Activated CD4-positive, alpha-beta T cell treated with anti-CD3 and anti-CD28 coated beads, Interleukin-2, amount 10 ng/mL, durations not matched to agents 7 days and 5 days (primary cell): ENCODE measurements at places on chromosomes 6 and 20.

GRCh38 chr6:7917729-7918128, 7.1 kb upstream of the TXNDC5 start:
- no peak for DNase-seq

- DNase-seq, result peak; percentile 39
Observed at GRCh38 chr6:149234051-149234962, 83.2 kb upstream of the TAB2 start.

- no peak for DNase-seq
Observed at GRCh38 chr6:140670021-140670420, 1295.6 kb upstream of the CITED2 start.

- no peak for DNase-seq
Observed at GRCh38 chr6:129135451-129135850, 252.5 kb downstream of the LAMA2 start.

GRCh38 chr20:61885759-61886715, 179.6 kb downstream of the TAF4 start:
- no peak for DNase-seq

DNA sequence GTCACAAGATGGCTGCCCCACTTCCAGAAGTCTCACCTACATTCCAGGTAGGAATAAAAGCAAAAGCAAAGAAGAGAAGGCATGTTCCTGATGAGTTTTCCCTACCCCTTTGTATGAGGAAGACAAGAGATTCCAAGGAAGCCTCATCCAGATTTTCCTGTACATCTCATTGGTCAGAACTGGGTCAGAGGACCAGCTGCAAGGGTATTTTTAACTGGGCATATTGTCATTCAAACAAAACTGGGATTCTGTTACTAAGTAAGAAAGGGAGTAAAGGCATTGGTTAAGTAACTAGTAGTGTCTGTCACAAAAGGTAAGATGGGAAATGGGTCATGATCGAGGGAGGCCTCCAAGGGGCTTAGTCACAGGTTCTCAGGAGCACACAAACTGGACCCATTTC, 28.2 kb upstream of the RIMS4 start:
- no peak for DNase-seq

DNA sequence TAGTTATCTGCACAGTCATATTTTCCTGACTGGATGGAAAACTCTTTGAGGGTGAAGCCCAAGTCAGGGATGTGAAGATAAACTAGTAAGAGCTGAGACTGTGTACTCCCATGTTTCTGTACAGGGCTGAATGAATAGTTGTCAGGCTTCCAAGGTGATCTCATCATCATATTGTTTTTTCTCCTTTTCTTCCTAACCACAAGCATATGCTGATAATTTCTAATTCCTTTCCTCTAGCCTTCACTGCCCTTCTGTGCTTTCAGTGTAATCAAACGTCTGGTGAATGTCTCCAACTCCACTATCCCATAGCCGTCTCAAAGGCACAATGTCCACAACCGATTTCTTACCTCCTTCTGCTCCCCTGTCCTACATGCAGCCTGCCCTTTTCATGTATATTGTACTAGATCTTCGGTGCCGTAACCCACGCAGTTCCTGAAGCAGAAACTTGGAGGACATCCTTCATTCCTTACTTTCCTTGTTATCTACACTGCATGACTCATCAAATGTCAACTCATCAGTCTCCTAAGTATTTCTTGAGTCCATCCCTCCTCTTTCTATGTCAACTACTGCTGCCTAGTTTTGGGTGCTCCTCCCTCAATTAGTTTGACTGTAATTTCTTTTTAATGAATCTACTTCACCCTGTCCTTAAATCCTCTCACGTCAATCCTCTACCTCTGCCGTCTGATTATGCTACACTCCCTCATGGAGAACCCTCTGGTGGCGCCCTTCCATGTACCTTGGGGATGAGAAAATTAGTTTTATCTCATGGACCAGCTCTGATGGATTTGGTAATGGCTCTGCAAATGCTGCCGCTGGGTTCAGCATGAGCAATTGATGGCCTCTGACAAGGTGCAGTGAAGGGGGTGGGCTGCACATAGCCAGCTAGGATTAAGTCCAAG, 21.9 kb downstream of the NCOA7 start:
- DNase-seq, result no peak

GRCh38 chr20:18224968-18225568, 63.3 kb upstream of the ZNF133 start:
- DNase-seq, result no peak

DNA sequence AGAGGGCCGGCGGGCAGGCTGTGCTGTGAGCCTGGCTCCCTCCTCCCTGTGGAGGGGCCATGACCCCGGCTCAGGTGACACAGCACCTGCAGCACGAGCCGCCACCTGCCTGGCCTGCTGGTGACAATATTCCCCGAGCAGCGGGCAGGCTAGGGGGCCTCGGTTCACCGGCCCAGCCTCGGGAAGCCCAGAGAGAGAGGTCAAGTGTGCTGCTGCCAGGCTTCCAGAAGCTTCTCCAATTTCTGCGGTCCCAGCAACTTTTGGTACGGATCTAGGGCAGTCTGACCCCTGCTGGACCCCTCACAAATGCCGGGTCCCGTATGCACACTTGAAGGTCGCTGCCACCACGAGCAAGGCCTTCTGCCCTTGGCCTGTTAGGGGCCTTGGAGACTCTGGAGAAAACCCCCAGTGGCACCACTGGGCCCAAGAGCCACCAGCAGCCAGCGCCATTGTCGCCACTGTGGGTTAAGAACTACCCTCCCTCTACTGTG, 38.6 kb upstream of the NOL4L start:
- no peak for DNase-seq

GRCh38 chr6:158003910-158004700, 22.4 kb downstream of the SYNJ2 start:
- DNase-seq, result no peak

- DNase-seq, result no peak
Observed at GRCh38 chr6:43759136-43759906, 10.7 kb upstream of the VEGFA start.

DNA sequence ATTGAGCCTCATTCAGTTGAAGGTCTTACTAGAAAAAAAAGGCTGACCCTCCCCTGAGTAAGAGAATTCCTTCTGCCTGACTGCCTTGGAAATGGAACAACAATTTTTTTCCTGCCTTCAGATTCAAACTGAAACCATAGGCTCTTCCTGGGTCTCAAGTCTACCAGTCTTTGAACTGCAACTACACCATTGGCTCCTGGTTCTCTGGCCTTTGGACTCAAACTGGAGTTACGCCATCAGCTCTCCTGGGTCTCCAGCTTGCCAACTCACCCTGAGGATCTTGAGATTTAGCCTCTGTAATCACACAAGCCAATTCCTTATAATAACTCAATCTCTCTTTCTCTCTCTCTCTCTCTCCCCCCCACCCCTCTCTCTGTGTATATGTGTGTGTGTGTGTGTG, 36.0 kb upstream of the SNX9 start:
- no peak for DNase-seq

- DNase-seq, result no peak
Observed at GRCh38 chr6:37202788-37203491, 33.0 kb downstream of the PIM1 start.

DNA sequence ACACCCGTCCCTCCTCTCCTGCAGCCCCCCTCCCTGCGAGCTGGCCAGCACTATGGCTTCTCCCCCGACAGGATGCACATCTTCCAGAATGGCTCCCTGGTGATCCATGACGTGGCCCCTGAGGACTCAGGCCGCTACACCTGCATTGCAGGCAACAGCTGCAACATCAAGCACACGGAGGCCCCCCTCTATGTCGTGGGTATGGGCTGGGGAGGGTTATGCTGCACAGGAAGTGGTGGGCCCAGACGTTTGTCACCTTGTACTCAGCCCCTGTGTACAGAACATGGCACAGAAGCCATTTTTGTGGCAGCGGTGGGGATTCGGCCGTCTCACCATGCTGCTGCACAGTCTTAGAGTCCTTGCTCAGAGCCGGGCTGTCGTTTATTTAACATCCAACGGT, 29.0 kb upstream of the SRF start:
- DNase-seq, result no peak

GRCh38 chr6:144248476-144249301, 36.4 kb upstream of the UTRN start:
- no peak for DNase-seq

GRCh38 chr6:166825553-166826145, 130.7 kb downstream of the RNASET2 start:
- DNase-seq, result no peak

- no peak for DNase-seq
Observed at GRCh38 chr6:3426091-3426926, 30.5 kb downstream of the SLC22A23 start.

DNA sequence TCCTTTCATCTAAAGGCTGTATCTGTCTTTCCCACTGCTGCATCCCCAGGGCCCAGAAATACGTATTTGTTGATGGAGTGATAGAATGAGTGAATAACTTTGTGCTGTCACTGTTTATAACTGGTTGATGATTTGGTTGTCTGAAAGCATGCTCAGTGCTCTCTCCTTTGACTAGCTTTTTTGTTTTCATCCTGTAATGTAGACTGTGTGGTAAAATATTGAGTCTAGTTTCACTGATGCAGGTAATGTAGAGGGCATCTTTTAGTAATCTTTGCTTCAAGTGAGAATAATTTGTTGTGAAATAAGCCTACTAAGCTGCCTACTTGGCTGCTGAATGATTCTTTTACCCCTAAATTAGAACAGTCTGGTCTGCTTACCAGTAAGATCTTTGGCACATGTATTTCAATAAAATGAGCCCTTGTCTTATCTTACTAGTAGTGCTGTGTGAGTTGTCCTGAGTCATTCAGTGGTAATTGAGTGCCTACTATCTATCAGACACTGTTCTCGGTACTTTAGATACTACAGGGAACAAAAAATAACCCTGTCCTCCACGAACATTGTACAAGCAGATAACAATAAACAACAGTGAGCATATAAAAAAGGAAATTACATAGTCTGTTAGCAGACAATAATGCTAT, 39.9 kb downstream of the MAPK14 start:
- DNase-seq, result no peak

DNA sequence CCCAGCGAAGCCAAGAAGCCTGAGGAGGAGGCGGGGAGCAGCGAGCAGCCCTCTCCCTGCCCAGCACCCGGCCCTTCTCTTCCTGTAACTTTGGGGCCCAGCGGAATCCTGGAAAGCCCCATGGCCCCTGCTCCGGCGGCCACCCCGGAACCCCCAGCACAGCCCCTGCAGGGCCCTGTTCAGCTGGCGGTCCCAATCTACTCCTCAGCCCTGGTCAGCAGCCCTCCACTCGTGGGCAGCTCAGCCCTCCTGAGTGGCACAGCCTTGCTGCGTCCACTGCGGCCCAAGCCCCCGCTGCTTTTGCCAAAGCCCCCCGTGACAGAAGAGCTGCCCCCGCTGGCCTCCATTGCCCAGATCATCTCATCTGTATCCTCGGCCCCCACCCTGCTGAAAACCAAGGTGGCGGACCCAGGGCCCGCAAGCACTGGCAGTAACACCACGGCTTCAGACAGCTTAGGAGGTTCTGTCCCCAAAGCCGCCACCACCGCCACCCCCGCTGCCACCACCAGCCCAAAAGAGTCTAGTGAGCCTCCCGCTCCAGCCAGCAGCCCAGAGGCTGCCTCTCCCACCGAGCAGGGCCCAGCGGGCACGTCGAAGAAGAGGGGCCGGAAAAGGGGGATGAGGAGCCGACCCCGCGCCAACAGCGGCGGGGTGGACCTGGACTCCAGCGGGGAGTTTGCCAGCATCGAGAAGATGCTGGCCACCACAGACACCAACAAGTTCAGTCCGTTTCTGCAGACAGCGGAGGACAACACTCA, 81.9 kb downstream of the SSR1 start:
- no peak for DNase-seq

GRCh38 chr20:43710370-43711044, 16.3 kb downstream of the GTSF1L start:
- DNase-seq, result no peak

DNA sequence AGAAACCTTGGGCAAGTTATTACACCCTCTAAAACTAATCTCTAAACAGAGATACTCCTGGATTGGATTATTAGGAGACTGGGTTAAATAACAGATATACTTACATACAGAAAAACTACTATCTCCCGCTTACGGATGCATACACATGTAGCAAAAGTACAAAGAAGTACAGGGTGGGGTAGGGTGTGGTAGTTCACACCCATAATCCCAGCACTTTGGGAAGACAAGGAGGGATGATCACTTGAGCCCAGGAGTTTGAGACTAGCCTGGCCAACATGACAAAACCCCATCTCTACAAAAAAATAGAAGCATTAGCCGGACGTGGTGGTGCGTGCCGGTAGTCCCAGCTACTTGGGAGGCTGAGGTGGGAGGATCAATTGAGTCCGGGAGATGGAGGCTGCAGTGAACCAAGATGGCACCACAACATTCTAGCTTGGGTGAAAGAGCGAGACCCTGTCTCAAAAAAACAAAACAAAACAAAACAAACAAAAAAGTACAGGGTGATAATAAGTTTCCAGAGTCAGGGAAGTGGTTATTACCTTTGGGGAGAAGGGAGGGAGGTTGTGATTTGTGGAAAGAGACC, 8.1 kb downstream of the PIM1 start:
- no peak for DNase-seq

- DNase-seq, result no peak
Observed at GRCh38 chr6:106184629-106185028, 98.5 kb downstream of the PRDM1 start.

DNA sequence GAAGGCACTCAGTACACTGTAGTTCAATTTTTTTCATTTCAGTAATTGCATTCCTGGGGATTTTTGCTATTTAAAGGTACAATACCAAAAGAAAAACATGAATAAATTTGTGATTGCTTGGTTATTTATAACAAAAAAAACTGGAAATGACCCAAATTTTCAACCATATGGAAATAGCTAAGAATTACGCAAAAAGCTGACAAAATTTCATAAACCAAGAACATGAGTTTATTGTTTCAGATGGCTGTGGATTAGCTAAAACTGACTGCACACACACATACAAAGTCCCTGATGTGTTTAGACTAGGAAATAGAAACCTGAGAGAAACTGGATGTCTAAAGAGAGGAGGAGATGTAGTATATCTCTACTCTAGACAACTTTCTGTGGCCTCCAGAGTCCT, 718.4 kb upstream of the CHD6 start:
- no peak for DNase-seq

- peak; percentile 78 for DNase-seq
Observed at GRCh38 chr6:30450909-30451841, 38.1 kb upstream of the HLA-E start.

DNA sequence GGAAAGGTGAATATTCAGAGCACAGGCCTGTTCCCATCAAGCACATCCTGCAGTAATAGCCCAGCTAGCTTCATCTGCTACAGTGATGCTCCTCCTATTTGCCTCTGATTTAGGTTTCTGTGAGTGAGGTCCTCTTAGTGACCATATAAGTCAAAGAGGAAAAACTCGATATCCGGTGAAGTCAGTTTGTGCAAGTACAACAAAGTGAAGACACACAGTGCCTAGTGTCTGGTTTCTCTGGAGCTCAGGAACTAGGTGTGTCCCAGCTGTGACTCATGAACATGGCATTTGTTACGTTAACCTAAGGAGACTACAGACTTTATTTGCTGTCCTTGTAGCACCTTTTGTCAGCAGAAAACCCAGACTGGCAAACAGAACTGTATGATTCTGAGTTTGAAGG, 33.9 kb downstream of the EDN1 start:
- DNase-seq, result no peak

- no peak for DNase-seq
Observed at GRCh38 chr6:22363166-22363713, 66.4 kb upstream of the PRL start.

GRCh38 chr6:49325891-49326290, 137.2 kb downstream of the MMUT start:
- DNase-seq, result no peak

- no peak for DNase-seq
Observed at GRCh38 chr20:9172851-9173250, 104.0 kb downstream of the PLCB4 start.
